ENCODE measurements at places on chromosomes 16 and 17.

- DNase-seq, result no peak
Observed at GRCh38 chr17:339193-340061, 13.2 kb downstream of the RPH3AL start.

- no peak for DNase-seq
Observed at GRCh38 chr17:66524877-66525276, 222.5 kb downstream of the PRKCA start.

- DNase-seq, result peak; percentile 76
Observed at GRCh38 chr17:40320756-40321523, 12.0 kb downstream of the RARA start.

- DNase-seq, result no peak
Observed at GRCh38 chr16:26344240-26344776, 652.5 kb downstream of the HS3ST4 start.
